Esophagus squamous epithelium (tissue), 5 donors: ENCODE measurements at places on chromosomes 2 and 18.

DNA sequence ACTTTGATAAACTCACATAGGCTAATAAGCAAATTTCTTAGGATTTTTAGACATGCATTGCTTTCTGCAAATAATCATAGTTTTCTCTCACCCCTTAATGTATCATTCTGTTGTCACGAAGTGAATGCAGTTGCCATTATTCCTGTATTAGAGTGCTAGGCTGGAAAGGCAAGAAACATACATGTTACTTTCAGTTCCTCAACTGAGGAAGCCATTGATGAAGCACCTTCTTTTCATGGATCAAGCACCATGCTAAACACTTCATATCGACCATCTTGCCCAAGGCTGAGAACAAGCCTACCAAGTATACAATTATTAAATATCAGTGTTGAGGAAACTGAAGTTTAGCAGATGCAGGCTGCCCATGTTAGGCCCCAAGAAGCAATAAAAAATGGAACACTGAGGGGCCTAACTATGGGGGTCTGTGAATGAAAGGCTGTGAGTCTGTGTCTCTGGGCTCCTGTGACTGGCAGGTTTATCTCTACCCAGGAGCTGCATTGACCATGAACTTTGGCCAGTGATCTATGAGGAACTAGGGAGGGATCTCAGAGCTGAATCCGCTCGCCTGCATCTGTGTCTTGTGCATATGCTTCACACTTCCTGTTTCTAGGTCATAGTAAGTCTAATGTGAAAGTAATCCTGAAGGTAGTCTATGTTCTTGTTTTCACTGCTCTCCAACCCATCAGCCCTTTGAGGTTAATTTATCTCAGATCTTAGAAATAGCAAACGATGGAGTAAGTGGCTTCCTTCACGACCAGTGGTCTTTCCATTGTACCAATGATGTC lies 16.0 kb upstream of the TSPYL6 start:
- DNase-seq = no peak

GRCh38 chr2:189534854-189535832 lies 45.4 kb downstream of the SLC40A1 start:
- DNase-seq = no peak

DNA sequence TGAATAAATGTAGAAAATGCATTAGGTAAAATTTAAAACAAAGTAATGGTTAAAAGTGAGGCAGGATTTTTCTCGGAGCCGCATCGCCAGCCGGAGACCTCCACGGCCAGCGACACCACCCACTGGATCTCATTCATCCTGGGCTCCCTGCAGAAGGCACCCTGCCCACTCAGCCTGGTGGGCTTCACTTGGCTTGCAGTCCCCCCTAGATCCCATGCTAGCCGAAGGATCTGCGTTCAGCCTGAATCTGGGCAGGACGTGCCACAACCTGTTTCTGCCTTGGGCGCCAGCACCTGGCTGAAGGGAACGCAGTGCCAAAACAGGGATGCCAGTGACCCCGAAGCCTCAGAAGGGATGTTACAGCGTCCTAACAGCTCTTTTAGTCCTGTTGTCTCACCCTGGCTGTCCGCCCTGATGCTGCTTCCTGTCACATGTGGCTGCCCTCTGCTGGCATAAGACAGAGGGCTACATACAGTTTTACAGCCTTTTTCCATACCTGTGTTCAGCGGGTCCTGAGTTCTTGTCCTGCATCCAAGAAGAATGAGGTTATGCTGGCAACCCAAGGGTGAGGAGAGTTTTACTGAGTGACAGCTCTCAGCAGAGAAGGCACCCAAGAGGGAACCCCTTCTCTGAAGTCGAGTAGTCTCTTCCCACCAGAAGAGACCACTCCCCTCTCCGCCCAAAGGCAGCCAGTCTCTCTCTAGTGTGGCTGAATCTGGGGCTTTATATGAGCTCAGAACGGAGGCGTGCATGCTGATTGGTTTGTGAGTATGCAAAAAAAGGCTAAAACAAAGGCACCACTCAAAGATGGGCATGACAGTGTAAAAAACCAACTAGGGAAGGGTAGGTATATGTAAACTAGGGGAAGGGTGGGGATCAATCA lies 173.1 kb upstream of the GYPC start:
- DNase-seq = no peak

- DNase-seq = no peak
These were observed 83.8 kb upstream of the FZD7 start for GRCh38 chr2:201949927-201950246.

GRCh38 chr2:29389686-29390085 lies 274.5 kb downstream of the CLIP4 start:
- DNase-seq = no peak
